Activated T-helper 2 cell treated with anti-CD3 and anti-CD28 coated beads, Interferon-gamma antibody, Interleukin-2, Interleukin-4, amounts not matched to agents 10 μg/mL and 5 μg/mL and 100 μg/mL, durations not matched to agents 14 hours and 24 hours and 36 hours (primary cell): ENCODE measurements at places on chromosomes 3 and 15.

DNA sequence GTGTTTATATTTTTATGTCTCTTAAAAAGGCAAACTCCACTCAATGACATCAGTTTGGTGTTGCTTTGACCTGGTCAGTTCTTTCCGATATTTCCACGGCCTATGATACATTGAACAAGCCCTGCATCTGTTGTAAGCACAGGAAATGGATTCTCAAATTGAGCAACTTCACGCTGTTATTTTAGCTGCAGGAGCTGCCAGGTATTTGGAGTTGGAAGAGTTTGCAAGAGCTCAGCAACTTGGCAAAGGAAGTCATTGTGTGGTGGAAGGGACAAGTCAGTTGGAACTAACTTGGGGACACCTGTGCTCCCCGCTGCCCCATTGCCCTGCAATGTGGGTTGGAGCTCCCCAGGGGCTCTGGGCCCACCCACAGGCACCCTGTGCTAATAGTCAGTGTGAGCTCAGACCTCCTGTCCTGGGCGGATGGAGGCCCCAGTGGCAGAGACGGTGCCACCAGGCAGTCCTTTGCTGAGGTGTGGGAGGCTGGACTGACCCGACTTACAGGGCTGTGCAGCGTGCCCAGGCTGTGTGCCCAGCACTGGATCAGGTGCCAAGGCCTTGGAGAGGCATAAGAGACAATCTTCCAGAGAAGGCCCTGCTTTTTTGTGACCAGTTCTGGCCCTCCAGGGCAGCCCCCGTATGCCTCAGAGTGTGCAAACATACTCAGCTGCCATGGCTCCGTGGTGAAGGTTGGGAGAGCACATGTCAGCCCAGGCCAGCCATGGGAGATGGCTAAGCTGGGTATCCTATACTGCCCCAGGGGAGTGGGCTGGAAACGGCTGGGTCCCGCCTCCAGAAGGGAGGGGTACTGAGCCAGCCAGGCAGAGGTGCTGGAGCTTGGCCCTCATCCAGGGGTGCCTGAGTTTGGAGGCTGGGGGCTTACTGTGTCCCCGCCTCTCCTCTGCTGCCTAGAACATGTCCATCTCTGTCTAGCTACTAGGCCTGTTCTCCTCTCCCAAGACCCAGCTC, 43.5 kb downstream of the KY start:
- DNase-seq = no peak
- no peaks in the 10 kb centered on the region for H3K4me1 ChIP-seq
- no peaks in the 10 kb centered on the region for H3K27me3 ChIP-seq
- H3K27ac ChIP-seq = no peak overlapping the region

DNA sequence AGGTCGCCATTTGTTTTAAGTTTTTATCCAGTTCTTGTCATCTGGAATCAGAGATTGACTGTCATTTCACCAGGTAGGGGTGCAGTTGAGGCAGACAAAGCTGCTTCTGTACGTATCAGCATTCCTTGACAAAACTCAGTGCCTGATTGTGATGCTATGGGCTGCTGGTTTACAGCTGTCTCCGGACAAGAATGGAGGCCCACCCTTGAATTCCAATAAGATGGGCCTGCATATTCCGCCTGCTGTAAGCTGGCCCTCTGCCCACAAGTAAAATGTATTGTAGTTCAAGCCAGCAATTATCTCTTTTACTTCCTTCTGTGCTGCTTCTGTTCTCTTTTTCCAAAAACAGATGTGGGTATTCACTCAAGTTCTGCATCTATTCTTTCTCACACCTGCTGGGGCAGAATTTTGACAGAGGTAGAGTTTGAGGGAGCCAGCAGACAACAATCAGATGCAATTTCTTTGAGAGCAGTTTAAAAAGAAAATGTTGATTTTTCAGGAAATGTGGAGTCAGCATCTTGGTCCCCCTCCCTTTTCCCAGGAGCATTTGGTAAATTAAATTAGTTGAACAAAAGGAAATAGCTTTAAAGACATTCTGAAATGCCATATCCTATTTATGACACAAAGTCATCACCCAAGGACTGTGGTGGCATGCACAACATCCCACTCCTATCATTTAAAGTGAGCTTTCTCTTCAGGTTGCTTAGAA, 53.5 kb downstream of the IQCH start:
- peaks cover 36% of the 10 kb centered on the region for H3K27me3 ChIP-seq
- peaks cover 8% of the 10 kb centered on the region for H3K4me1 ChIP-seq
- no peak overlapping the region for H3K4me3 ChIP-seq
- DNase-seq = no peak
- no peaks in the 10 kb centered on the region for H3K36me3 ChIP-seq

DNA sequence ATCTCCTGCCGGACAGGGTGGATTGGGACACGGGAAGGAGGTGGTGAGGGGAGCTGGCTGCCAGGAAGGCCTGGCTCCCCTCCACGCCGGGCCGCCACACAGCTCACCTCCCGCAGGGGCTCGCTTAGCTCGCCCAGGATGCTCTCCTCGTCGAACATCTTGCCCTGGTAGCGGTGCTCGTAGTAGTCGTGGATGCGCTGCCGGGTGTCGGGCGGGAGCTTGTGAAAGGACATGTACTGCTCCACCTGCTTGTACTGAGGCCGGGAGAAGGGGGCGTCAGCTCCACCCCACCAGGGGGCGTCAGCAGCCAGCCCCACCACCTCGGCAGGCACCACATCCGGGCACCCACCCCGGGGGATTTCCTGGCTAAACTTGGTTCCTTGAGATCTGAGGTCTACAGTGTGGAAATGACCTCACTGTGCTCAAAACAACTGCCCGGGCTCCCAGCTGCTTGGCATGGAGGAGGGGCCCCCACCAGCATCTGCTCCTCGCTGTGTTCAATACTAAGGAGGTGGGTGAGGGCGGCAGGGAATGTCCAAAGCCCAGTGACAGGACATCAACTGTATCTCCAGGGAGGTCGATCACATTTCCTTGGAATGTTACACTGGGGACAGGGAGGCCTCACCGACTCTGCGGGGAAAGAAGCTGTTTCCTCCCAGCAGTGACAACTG, 43.4 kb downstream of the HCN4 start:
- DNase-seq = no peak
- H3K27ac ChIP-seq = no peak overlapping the region
- no peaks in the 10 kb centered on the region for H3K36me3 ChIP-seq
- no peak overlapping the region for H3K4me3 ChIP-seq

GRCh38 chr3:197996855-197997254, 36.8 kb downstream of the LMLN start:
- no peak overlapping the region for H3K4me3 ChIP-seq
- no peaks in the 10 kb centered on the region for H3K36me3 ChIP-seq
- H3K27me3 ChIP-seq = no peaks in the 10 kb centered on the region
- no peak for DNase-seq
- no peak overlapping the region for H3K27ac ChIP-seq

DNA sequence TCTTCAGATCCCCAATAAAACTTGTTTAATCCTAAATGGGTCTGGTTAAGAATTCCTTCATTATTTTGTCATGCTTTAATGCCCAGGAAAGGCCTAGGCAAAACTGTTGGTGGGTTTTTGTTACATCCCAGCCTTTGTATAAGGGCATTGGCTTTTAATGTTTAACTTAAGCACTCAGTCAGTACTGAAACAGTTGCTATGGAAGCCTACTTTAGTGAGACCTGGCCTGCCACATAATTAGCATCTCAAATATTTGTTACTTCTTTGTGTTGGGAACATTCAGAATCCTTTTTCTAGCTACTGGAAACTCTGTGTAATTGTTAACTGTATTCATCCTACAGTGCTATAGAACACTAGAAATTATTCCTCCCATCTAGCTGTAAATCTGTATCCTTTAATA, 369.6 kb upstream of the ATP10A start:
- no peak overlapping the region for H3K4me3 ChIP-seq
- no peaks in the 10 kb centered on the region for H3K4me1 ChIP-seq
- H3K27ac ChIP-seq = no peak overlapping the region
- H3K36me3 ChIP-seq = no peaks in the 10 kb centered on the region
- no peak for DNase-seq
- no peaks in the 10 kb centered on the region for H3K27me3 ChIP-seq
